ENCODE measurements at places on chromosomes 6 and 20.
A peak's percentile ranks its signal among the peaks of the same experiment; 100 is the strongest.

- DNase-seq: no peak
Measured at GRCh38 chr20:57600320-57601210, 19.7 kb downstream of the ZBP1 start.

DNA sequence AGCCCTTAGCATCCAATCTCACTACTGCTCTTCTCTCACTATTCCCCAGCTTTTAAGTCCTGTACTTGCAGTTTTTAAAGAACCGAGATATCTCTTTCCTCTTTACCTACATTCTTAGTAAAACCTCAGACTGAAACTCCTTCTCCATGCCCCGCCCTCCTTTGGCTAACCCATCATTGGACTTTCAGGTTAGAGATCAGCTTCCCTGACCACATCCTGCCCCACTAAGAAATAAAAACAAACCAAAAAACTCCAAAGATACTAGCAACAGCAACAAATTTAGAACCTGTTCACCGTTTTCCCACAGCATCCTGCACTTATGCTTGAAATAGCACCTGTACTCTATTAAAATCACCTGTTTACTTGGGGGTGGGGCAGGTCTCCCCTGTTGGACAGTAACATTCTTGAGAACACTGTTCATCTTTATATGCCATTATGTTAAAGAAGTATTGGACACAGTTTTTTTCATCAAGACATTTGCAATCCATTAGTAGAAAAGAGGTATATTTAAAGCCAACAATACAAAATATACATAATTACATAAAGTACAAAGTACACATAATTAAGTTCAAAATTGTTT lies 16.3 kb upstream of the SMAP1 start:
- no peak for DNase-seq

DNA sequence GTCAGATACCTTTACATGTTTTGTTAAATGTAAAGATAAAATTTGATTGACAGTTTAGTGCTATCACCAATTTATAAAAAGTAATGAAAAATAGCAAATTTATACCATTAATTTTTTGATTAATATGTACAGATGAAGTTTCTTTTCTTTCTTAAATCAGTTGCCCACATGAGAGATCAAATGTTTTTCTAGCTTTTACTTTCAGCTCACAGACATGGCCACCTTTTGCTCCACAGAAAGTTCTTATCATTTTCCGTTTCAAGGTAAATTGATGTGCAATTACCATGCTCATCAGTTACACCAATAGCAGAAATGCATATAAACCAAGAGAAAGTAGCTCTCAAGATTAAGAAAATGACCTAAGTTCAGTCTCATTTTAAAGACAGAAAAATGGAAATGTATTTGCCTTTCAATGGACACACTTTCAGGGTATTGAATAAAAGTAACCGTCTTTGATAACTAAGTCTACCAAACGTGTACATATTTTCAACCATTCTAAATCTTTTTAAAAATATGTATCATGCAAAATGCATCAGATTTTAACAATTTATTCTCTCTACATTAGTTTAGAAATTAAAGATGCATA lies 16.6 kb upstream of the EXOC2 start:
- no peak for DNase-seq

GRCh38 chr20:16556301-16556700 lies 16.9 kb downstream of the KIF16B start:
- DNase-seq: no peak

DNA sequence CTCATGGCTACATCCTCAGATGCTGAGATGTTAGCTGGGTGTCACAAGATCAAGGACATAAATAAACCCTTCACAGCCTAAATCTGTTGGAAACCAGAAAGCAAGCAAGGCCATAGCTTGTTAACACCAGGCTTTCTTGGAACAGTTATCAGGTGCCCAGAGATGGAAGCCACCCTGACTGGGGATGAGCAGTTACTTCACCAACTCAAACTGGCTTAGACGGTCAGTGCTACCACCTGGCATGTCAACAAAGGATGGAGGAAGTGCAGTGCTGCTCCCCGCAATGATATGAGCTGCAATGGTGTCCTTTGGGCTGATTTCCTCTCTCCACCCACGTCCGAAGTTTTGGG lies 28.9 kb upstream of the SMIM29 start:
- DNase-seq: no peak

GRCh38 chr6:156617376-156617775 lies 159.8 kb upstream of the ARID1B start:
- peak; percentile 0 for DNase-seq

- no peak for DNase-seq
Measured at GRCh38 chr6:29336269-29336668, 32.4 kb downstream of the OR5V1 start.

GRCh38 chr20:55947701-55948100 lies 57.6 kb downstream of the CBLN4 start:
- no peak for DNase-seq

GRCh38 chr20:4147319-4147718 lies 132.0 kb upstream of the RNF24 start:
- no peak for DNase-seq

DNA sequence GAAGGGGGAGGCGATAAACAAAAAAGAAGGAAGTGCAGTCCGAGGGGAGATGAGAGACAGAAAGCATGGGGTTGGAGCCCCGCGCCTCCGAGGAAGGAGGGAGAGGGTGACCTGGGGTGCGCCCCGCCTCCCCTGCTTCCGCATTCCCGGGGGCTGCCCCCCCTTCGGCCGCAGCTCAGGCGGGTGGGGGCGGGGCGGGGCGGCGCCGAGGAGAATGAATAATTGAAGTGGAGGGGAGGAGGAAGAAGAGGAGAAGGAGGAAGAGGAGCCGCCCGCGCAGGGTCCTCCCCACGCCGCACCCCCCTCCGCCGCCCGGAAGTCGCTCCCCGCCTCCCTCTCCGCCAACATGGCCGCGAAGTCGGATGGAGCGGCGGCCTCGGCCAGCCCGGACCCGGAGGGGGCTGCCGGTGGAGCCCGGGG lies at the start of gene XKR7:
Gene XKR7, plus strand, starts transcription at position 322 of the 420 bp plus-strand sequence. Its CDS starts 25 bp downstream, at position 347.
- DNase-seq: no peak

- no peak for DNase-seq
Measured at GRCh38 chr6:129055796-129056195, 172.9 kb downstream of the LAMA2 start.

DNA sequence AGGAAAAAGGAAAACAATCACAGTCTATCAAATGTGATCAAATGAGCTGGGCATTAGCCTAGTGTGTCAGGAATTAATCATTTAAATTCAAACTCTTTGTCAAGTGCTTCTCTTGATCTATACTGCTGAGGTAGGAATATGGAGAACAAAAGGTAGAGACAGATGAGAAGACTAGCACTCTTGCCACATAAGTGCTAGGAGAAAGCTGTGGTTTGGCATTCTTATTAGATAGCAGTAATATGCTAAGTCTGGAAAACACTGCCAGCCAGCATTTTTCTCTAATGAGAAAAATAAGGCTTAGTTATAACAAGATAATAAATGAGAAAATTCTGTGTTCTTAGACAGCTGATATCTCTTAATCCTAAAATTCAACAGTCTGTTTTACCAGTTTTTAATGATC lies 38.9 kb downstream of the ORC3 start:
- peak; percentile 24 for DNase-seq

DNA sequence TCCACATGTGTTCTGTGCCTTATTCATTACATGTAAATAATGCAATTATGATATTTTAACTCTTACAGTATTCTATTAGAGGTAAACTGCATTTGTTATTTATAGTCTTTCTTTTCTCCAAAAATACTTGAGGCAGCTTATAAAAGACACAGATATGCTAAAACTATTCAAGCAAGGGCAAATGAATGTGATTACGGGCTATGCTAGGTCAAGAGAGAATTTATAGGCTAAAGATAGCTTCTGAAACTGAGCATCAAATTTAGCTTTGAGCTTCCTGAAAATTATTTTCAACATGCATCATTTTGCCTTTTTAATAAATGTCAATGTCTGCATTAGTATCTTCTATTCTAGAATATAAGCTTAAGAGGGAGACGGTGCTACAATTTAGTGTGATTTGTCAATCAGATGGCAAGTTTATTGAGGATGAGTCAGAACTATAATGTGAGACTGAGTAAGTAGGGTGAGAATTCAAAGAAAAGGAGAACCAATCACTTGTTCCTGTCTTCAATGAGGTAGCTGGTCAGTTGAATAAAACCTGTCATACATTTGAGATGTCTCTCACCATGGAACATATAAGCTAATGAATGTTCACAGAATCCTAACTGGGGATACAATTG lies 669.4 kb upstream of the CITED2 start:
- DNase-seq: no peak

- DNase-seq: no peak
Measured at GRCh38 chr20:38152175-38152620, 12.9 kb downstream of the TGM2 start.

GRCh38 chr20:39152126-39152525 lies 190.0 kb downstream of the DHX35 start:
- no peak for DNase-seq

- no peak for DNase-seq
Measured at GRCh38 chr6:3769610-3770009, 18.1 kb upstream of the PXDC1 start.

DNA sequence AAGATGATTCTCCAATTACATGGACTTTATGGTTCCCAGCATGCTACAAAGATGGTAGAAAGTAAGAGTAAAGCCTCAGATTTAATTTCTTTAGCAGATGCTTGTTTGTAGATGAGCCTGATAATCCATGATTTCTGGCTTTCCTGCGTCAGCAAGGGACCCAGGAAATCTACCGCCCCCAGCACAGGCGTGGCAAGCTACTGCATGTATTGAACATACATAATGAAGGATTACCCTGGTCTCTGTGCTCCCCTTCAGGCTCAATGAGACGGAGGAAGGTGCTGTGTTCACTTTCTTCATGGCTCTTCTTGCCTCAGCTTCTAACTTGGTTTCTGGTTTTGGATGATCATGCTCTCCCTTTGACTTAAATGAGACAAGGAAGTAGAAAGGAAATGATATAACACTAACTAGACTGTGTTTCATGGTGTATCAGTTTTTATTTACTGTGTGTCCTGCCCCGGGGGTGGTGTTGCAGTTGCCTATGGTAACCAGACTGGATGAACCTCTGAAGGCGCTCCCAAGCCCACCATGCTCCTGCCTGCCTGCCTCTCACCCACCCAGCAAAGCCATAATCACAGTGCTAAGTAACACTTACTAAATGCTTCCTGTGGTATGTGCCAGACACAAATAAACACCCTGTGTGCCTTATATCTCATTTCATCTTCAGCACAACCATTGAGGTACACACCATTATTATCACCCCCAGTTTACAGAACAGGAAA lies 17.9 kb downstream of the GCM1 start:
- no peak for DNase-seq

All from AG04449 (cell line).